CD8-positive, alpha-beta memory T cell (primary cell): ENCODE measurements at places on chromosomes 7 and 10.

DNA sequence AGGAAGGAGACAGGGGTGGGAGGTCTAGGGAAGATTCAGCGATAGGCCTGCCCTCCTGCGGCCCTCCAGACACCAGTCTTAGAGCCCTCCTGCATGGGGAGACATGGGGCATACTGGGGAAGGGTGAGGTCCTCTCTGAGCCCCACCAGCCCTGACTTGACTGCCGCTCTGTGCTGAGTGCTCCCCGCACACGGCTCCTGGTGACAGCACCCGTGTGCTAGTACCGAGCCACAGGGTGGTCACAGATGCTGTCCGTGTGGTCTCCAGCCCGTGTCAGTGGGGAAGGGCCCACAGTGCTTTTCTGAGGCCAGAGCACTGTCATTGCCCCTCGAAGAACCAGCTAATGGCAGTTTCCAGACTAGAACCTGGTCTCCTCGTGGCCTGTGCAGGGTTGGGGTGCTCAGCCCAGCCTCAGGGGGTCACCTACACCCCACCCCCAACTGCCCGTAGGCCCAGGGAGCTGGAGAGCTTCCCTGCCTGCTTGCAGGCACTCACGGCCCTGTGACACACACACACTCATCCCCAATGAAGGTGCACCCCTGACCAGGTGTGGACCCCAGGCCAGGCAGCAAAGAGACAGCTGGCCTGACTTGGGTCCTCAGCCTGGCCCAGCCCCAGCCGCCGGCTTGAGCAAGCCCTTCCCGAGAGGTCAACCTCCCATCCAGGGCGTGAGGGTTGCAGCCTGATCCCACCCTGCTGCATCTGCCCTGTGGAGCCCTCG lies 86.0 kb upstream of the RET start:
- no peak for DNase-seq

DNA sequence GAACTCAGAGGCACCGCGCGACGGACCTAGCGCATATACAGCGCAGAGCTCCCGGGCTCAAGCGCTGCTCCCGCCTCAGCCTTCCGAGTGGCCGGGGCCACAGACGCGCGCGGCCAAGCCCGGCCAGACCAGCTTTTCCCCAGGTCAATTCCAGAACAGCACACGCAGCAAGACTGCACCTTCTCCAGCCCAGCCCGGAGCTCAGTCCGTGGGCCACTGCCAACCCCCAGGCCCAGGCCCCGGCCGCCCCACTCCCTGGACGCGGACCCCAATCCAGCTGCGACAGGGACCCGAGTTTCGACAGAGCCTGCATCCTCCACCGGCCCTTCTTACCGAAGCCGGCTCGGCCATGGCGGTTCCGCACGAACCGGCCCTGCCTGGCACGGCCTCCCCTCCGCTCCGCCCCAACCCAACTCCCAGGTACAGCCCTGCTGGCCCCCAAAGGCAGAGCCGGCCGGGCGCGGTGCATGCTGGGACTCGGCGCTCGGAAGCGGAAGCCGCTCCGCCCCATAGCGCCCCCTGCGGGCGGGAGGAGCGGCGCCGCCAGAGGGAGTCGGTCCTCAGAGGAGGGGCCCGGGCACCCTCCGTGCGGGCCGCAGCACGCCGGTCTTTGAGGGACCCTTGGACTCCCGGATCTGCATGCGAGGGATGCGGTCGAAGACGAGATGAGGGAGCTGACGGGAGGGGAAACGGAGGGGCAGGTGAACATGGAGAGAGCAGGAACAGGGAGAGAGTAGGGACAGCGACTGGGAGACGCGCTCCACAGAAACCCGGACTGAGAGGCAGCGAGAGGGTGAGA lies at the start of gene ZNF425:
Gene ZNF425, minus strand, starts transcription at position 462 of the 799 bp plus-strand sequence. Its CDS starts 111 bp downstream, at position 351.
- peak; percentile 94 for DNase-seq

DNA sequence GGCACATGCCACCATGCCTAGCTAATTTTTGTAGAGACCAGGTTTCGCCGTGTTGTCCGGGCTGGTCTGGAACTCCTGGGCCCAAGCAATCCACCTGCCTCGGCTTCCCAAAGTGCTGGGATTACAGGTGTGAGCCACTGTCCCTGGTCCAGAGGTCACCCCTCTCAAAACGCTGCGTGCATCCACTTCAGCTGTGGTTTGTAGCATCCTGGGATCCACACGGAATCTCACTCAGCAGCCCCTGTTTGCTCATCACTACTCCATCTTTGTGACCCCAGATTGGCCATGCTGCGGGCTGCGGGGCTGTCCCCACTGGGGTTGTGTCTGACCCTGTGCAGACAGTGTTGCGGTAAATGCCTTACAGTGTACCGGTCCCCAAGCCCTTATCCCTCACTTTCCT lies 3.5 kb downstream of the INPP5A start:
- DNase-seq = no peak

- DNase-seq = no peak
Observed at GRCh38 chr10:60185421-60185820, 204.3 kb downstream of the ANK3 start.

- DNase-seq = no peak
Observed at GRCh38 chr7:53596230-53596629, 560.8 kb downstream of the POM121L12 start.

DNA sequence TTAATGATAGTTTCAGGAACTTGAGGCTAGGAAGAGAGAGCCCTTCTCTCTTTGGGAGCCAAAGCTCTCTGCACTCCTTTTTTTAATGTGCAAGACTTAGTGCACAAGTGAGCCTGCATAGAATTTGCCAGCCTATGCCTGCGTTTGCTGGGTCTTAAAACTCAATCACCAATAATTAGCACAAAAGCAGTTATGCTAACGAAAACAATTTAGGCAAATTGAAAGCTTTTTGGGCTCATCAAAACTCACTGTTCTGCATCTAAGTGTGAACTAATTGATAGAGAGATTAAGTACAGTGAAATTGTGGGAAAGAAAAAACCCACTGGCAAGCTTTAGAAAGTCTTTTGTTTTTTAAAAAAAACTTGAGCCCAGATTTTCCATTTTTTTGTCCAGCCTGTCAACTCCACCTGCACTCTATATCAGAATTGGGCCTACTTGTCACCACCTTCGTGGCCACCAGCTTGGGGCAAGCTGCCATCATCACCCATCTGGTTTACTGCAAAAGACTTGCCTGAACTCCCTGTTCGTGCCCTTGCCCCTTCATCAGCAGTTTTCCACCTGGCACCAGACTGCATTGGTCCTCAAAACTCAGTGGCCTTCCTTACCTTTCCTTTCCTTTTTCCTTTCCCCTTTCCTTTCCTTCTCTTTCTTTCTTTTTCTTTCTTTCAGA lies 37.8 kb downstream of the CRHR2 start:
- DNase-seq = no peak

DNA sequence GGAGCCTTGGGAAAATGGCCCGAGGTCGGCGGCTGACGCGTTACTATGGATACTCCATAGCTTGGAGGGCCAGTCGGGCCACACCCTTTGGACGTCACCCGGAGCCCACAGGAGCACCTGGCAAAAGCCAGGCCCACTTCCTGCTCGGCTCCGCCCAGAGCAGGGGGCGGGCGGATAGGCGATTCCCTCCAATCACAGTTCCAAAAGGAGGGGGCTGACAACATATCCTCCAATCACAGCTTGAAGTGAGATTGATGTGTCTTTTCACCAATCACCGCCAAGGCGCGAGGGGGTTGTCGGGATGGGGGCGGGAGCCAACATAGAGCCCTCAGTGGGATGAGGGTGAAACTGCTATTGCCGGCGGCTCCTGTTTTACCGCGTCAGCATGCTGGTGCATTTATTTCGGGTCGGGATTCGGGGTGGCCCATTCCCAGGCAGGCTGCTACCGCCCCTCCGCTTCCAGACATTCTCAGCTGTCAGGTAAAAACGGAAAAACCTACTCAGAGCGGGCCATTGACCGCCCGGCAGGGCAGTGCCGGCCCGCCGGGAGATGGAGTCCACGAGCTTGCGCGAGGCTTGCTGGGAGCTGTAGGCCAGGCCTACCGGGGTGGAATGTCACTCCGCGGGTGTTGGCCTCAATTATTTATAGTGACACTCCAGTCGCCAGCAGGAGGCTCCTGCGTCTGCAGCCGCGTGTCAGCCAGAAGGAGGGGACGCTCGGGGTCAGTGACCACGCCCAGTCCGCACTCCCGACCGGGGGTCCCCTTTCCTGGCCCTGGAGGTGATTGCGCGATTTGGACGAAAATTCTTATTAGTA lies at the start of gene ABCB8:
Gene ABCB8, plus strand, starts transcription at position 320 of the 817 bp plus-strand sequence. Its CDS starts 66 bp downstream, at position 386.
- peak; percentile 99 for DNase-seq

GRCh38 chr7:129993275-129993674 lies 40.5 kb upstream of the UBE2H start:
- no peak for DNase-seq

GRCh38 chr7:73844848-73845460 lies 2.6 kb upstream of the METTL27 start:
- no peak for DNase-seq

GRCh38 chr10:74738985-74739567 lies 87.3 kb upstream of the KAT6B start:
- no peak for DNase-seq

DNA sequence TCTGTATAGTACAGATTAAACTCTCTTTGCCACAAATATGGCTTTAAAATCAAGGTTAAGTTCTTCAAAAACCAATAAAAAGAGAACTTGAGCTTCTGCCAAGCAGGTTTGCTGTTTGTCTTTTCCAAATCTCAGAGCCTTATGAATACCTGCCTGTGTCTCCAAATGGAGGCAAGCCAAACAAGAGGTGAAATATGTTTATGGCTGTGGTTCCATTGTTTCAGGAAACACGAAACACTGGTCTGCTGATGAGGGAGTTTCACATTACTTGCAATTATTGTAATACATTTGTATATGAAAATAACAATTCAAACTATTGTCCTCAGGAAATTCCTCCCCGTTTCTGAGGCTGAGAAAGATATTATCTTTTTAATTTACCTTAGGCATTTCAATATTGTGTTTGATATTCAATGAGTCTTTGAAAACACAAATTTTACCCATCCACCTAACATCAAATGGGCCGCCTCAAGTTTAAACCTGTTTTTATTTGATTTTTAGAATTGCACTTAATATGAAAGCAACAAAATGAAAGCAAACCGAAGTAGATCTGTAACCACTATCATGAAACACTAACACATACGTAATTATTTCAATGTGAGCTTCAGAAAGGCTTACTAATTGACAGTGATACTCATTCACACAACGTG lies 359.3 kb downstream of the HGF start:
- DNase-seq = no peak

DNA sequence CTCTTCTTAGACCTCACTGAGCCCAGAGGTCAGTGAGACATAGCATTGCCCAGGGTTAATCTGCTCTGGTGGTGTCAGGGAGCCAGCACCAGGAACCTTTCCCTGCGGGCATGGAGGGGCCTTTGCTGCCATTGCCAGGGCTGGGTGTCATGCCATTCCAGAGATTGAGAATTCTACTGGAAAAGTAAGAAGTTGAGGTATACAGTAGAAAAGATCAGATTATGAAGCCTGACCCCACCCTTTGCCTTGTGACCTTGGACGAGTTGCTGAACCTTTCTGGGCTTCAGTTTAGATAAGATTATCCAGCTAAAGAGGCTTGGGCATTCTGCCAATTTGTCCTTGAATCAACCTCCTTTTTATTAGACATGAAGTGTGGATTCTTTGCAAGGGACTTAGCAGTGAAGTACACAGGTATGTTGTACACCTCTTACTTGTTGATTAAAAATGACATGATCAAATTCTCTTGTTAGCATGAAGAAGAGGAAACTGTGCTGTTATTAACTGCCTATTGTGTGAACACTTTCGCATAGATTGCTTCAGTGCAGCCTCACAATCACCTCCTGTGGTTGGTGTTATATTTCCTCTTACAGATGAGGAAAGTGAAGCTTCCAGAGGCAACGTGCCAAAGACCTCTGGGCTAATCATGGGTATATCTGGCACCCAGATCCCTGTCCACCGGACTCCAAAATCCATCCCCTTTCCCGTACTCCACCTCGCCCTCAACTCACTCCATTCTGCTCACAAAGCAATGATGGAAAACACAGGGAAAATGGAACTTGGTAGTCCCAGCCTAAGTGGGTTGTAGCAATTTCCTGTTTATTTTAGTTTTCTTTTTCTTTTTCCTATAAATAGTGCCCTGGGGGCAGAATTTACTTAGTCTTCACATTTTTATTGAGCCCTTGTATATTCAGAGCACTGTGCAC lies 151.3 kb downstream of the CAMK1D start:
- DNase-seq = no peak

DNA sequence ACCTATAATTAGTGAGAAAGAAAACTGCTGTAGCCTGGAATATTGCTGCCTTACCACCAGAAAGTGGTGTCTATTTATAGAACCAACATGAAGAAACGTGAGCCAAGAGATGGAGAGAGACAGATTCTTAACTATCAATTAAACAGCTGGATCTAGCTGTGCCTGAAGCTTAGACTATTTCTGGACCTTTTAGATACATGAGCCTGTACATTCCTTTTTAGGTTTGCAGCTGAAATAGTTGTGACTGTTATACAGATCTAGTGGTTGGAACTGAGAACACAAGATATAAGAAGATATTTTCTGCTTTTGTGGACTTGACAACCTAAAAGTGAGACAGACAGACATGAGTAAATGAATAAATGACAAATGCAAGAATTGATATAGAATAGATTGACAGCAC lies 73.4 kb downstream of the CDK14 start:
- DNase-seq = no peak

GRCh38 chr7:69833964-69834363 lies 235.7 kb downstream of the AUTS2 start:
- DNase-seq = no peak

GRCh38 chr7:131521651-131522163 lies 34.7 kb downstream of the PODXL start:
- DNase-seq = no peak
